Right kidney (tissue), 9 donors: ENCODE measurements at places on chromosomes 5 and 9.

GRCh38 chr5:108654051-108654450 is 93.6 kb upstream of the FER start:
- no peak for DNase-seq

DNA sequence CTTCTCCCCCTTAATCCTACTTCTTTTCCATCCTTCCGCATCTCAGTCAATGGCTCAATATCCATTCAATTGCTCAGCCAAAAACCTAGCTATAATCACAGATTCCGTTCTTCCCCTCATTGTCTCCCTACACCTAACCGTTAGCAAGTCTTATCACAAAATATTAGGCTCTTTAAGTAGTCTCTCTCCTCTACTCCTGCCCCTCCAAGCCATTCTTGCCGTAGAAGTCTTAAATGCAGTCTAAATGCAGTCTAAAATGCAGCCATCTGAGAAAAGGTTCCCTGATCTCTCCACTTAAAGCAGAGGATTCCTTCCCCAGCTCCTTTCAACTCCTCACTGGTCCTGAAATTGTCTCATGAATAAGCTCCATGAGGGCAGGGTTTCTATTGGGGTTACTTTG is 57.8 kb downstream of the ELL2 start:
- no peak for DNase-seq

GRCh38 chr5:116410336-116410890 is 164.2 kb downstream of the SEMA6A start:
- no peak for DNase-seq

GRCh38 chr5:176994460-176995121 is 12.0 kb downstream of the UIMC1 start:
- DNase-seq, result no peak

- no peak for DNase-seq
Measured at GRCh38 chr9:16915126-16915831, 44.8 kb upstream of the BNC2 start.

GRCh38 chr5:141715346-141715905 is 33.4 kb upstream of the ARAP3 start:
- DNase-seq, result no peak

- no peak for DNase-seq
Measured at GRCh38 chr5:43774881-43775399, 172.0 kb downstream of the NNT start.

- DNase-seq, result no peak
Measured at GRCh38 chr5:67773411-67774266, 441.9 kb upstream of the PIK3R1 start.

GRCh38 chr9:128206916-128207910 is 4.0 kb downstream of the DNM1 start:
- no peak for DNase-seq

DNA sequence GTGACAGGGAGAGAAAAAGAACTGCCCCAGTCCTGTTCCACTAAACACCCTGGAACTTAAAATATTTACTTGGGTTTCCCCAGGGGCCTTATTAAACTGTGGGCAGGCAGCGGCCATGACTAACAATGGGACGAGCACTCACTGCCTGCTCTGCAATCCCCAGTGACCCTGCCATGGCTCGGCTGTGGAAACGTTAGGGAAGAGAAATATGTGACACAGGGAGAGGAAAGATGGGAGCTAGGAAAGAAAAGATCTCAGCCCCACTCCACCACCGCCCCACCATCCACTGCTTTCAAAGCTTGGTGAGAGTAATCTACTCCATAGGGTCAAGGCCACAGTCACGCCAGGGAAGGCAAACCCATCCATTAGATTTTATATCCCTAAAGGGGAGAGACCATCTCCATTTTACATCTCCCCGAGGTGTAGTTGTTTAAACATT is 117.6 kb downstream of the EFNA5 start:
- no peak for DNase-seq

GRCh38 chr9:87581513-87581912 is 83.8 kb downstream of the DAPK1 start:
- no peak for DNase-seq

GRCh38 chr5:6717687-6718086 is 4.5 kb downstream of the TENT4A start:
- DNase-seq, result no peak

- no peak for DNase-seq
Measured at GRCh38 chr5:158797498-158797845, 302.2 kb downstream of the EBF1 start.

DNA sequence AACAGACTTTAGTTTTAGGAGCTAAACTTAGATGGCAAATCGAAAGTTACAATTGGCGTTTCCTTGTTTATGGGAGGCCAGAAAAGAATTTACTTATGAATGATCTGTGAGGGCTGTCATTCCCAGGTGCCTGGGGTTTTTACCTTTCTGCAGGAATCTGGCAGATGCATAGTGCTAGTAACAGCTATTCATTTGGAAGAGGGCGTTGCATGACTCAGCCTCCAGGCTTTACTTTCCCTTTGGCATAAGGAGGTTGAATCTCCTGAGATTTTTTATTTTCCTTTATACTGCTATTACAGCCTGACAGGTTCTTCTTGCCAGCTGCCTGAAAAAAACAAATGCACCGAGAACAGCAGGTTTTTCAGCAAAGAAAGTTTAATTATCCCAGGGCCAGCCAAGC is 30.0 kb downstream of the CARD6 start:
- DNase-seq, result no peak

GRCh38 chr9:82124090-82124489 is 135.5 kb downstream of the SPATA31D1 start:
- no peak for DNase-seq

- no peak for DNase-seq
Measured at GRCh38 chr5:74717596-74717995, 32.6 kb downstream of the HEXB start.

DNA sequence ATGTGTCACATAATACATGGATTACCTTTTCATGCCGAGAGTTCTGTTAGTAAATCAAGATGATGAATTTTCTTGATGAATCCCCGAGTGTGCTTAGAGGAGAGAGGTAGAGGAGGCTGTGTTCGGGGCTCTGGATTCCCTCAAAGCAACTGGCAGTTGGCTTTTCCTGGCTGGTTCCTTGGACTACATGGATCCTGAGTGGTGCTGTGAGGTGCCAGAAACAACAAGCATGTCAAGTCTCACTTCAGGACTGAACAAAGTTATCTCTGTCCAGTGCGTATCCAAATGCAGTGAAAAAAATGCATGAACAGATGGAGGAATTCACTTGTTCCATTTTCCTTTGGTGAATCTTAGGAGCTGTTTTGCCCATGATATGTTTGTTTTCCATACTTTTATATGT is 231.7 kb downstream of the FBXL7 start:
- no peak for DNase-seq

DNA sequence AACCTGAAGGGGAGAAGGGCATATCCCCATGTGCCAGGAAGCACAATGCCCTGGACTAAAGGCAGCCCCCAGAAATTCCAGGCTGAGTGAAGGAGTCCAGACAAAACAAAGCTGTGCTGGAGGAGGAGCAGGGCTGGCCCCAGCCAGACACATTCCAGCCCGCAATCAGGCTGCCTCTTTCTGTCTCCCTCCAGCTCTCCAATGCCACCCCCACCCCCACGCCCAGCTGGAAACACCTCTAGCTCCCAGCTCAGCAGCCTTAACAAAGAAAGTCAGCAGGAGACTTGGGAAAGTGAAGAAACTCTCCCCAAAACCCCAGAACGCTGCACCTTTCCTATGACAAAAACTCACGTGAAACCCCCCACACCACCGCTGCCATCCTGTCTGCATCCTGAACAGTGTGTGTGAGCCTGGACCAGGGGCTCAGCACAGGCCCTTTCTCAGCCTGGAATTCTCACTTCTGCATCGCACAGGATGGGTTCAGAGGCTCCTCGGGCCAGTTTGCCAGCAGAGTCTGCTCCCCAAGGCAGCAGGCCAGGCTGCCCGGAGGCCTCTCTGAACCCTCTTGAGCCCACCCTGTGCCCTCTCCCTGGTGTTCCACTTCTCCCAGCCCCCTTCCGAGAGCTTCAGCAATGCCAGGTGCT is 96.2 kb upstream of the ICE1 start:
- no peak for DNase-seq

- DNase-seq, result peak; percentile 40
Measured at GRCh38 chr9:108002371-108002956, 512.9 kb upstream of the KLF4 start.

GRCh38 chr9:131682261-131682660 is 57.6 kb downstream of the RAPGEF1 start:
- peak; percentile 32 for DNase-seq

- no peak for DNase-seq
Measured at GRCh38 chr5:150440948-150441812, 8.4 kb downstream of the RPS14 start.

DNA sequence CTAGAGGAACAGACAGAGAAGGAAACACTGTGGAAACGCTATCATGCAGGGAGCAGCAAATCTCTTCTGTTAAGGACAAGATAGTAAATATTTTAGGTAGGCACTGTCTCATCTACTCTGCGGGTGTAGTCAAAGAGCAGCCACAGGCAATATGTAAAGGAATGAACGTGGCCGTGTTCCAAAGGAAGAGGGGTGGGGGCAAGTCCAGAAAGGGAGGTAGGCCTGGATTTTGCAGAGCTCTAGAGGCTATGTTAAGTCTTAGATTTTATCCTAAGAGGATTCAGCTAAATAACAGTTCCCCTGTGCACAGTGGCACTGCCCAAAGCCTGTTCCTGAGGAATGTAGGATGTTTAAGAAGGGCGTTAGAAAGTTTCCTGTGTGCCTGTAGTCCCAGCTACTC is 161.6 kb downstream of the ACTL7B start:
- DNase-seq, result no peak

- no peak for DNase-seq
Measured at GRCh38 chr5:96812851-96813250, 5.1 kb upstream of the ERAP1 start.

- no peak for DNase-seq
Measured at GRCh38 chr9:91245431-91246313, 116.0 kb downstream of the AUH start.

GRCh38 chr9:78029551-78030295 is 1.9 kb downstream of the GNAQ start:
- peak; percentile 23 for DNase-seq
